ENCODE measurements at places on chromosomes 12 and 14.

- no peak for DNase-seq
Observed at GRCh38 chr12:106019144-106019543, 119.6 kb downstream of the NUAK1 start.

DNA sequence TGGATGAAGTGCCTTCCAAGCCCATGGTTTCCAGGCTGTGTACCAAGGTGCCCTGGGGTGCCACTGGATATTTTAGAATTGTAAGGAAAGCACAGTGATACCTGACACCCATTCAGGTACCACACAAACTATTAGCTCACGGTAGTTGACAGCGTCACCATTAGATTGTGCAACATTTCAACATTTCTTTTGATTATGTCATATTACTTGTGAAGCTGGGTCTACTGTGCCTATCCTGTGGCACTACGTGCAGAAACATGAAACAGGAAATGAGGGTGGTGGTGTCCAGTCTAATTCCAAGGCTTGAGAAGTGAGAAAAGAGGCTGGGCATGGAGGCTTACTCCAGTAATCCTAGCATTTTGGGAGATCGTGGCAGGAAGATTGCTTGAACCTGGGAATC lies 75.5 kb upstream of the CPM start:
- DNase-seq, result no peak

DNA sequence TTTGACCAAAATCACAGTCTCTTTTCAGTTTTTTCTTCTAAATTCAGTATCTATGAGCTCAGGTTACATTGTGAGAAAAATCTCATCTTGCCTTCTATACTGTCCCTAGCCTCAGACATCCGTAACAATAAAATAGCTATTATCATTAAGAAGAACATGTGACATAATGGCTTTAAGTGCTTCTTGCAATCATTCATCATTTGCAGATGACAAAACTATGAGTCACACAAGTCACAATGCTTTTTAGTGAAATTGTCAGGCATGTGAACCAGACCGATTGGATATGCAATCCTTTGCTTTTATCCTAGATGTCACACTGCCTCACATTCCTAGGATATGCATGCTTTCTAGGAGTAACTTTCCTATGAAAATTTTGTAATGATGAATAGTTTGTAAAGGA lies 313.1 kb downstream of the SLC6A15 start:
- DNase-seq, result no peak

- DNase-seq, result no peak
Observed at GRCh38 chr12:19800884-19801283, 361.6 kb downstream of the AEBP2 start.

GRCh38 chr12:56243731-56244181 lies 13.9 kb downstream of the SLC39A5 start:
- no peak for DNase-seq

- DNase-seq, result no peak
Observed at GRCh38 chr12:3730111-3730510, 22.8 kb downstream of the CRACR2A start.

GRCh38 chr14:96040828-96041371 lies 1.7 kb downstream of the C14orf132 start:
- no peak for DNase-seq

GRCh38 chr12:96045566-96045965 lies 10.2 kb upstream of the LTA4H start:
- DNase-seq, result no peak

DNA sequence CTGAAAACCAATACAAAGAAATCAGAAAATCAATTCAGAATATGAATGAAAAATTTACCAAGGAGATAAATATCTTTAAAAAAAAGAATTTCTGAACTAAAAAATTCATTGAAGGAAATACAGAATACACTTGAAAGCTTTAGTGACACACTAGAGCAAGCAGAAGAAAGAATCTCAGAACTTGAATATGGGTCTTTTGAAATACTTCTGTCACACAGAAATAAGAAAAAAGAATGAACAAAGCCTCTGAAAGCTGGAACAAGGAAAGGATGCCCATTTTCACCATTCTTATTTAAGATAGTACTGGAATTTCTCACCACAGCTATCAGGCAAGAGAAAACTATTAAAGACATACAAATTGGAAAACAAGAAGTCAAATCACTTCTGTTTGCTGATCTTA lies 103.1 kb upstream of the NEDD1 start:
- no peak for DNase-seq

- DNase-seq, result no peak
Observed at GRCh38 chr12:85489194-85489593, 209.2 kb downstream of the ALX1 start.

DNA sequence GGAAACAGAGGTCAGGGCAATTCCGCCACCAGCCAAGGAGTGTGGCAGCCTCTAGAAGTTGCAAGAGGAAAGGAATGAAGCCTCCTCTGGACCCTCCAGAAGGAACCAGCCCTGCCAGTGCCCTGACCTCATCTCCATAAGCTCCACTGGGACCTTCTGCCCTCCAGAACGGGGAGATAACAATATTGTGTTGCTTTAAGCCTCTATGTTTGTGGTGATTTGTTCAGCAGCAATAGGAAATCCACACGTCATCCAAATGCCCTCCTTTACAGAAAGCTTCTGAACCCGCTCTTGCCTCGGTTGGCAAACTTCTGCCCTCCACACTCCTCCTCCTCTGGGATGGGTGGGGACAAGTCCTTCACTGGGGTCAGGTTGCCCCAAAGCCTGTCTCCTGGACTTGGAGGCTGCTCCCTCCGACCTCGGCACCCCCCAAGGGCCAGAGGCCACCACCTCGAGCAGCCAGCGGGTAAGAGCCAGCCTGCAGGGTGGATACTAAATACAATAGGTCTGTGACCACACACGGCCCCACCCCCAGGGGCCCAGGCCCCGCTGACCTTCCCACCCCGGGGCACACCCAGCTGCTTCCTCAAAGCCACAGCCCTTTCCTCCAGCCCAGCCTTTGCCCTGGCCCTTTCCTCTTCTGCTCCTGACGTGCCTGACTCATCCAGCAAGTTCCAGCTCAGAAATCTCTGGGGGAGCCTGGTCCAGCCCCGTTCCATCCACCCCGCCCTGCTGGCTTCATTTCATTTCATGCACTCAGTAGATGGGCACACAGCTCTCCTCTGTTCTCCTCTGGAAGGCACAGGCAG lies 58.7 kb upstream of the NCOR2 start:
- DNase-seq, result no peak

DNA sequence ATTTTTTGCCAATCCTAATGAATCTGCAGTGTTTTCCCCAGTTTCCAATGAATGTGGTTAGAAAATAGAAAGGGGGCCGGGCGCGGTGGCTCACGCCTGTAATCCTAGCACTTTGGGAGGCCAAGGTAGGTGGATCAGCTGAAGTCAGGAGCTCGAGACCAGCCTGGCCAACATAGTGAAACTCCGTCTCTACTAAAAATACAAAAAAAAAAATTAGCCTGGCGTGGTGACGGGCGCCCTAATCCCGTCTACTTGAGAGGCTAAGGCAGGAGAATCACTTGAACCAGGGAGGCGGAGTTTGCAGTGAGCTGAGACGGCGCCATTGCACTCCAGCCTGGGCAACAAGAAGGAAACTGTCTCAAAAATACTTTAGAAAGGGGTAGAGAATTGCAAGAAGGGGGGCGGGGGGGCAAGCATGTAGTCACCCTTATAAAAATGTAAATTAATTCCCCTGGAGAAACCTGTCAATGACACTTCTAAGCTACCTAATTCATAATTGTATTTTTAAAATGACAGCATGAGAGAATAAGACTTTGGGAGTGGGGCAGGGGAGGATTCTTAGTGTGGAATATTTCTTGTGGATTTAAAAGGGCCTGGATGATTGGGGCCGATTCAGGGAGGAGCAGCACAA lies 1.7 kb downstream of the KLHDC2 start:
- DNase-seq, result no peak

DNA sequence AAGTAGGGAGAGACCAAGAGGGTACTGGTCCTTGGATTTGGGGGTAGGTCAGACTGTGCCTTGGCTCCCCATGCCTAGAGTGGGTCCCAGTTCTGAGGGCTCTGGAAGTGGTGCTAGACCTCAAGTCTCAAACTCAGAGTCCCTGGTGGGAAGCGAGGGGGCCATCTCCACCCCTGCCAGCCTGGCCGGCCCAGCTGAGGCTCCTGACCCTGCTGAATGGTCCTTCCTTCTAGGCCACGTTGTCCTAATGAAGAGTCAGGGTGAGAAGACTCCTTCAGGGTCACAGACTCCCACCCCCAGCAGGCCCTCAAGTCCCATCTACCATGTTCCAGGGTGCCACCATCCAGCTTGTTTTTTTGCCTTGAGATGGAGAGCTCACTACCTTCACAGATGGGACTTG lies 12.9 kb downstream of the SERPINA6 start:
- no peak for DNase-seq

DNA sequence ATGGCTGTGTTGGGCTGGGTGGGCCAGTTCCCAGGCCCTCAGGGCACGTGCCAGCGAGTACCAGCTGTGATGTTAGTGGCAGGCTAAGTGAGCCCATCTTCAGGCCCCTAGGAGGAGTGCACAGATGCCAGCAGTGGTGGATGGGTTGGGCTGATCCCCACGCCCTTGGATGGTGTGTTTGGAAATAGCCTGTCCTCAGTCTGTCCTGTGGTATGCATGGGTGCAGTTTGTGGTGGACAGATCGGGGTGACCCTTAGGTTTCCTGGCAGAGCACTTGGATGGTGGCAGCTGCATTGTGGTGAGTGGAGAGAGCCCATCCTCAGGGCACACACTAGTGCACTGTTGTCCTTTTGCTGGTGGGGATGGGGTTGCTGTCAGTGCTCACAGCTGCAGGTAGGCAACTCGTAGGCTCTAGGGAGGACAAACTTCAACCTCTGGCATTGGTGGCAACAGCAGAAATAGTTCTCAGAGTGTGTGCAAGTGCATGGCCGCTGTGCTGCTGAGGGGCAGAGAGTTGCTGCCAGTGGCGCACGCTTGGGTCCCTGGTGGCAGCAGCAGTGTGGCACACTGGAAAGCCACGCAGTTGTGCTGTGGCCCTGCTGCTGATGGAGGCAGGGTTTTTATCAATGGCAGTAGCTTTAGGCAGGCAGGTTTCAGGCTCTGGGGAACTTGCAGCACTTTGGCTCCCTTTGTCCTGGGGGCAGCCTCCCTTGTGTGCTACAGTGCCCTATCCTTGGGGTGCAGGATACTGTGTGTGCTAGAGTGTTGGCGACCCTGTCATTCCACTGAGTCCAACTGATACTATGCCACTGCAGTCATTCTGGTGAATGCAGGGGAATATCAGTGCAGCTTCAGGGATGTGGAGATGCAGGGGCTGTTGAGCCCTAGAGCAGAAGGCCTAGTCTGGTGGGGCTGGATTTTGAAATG lies 65.5 kb downstream of the FBXO33 start:
- DNase-seq, result no peak

GRCh38 chr12:96359328-96359727 lies 40.9 kb downstream of the CDK17 start:
- DNase-seq, result no peak

DNA sequence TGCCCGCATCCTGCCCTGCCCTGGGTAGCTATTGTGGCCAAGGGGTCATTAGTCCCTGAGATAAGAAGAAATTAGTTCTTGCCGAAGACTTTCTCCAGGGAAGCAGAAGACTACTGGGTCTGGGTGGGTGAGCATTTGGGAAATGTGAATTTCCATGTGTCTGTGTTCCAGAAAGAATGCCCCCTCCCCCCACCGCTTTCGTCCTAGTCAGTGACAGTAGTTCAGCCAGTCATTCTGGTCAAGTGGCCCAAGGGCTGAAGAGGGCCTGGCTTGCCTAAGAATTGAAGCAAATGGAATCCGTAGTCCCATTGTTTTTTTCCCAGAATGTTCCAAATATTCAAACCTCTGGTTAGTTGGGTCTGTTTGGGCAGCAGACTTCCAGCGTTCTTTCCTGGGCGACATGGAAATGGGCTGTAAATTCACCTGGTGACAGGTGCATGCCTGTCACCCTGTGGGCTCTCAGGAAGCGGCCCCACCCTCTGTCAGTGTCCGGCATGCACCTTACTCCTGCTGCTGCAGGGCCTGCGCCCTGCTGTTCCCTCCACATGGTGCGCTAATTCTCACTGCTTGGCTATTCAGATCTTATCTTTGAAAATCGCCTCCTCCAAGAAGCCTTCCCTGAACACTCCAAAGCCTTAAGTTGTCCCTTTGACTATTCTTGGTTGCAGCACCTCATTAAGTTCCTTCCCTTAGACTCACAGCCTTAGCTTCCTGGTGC lies 1.4 kb upstream of the RFLNA start:
- DNase-seq, result no peak

- no peak for DNase-seq
Observed at GRCh38 chr12:18992336-18992735, 137.2 kb upstream of the PLEKHA5 start.

GRCh38 chr12:122244565-122245371 lies 18.9 kb upstream of the DIABLO start:
- DNase-seq, result no peak
